ENCODE measurements at places on chromosomes 3 and 15.
A peak's percentile ranks its signal among the peaks of the same experiment; 100 is the strongest.

DNA sequence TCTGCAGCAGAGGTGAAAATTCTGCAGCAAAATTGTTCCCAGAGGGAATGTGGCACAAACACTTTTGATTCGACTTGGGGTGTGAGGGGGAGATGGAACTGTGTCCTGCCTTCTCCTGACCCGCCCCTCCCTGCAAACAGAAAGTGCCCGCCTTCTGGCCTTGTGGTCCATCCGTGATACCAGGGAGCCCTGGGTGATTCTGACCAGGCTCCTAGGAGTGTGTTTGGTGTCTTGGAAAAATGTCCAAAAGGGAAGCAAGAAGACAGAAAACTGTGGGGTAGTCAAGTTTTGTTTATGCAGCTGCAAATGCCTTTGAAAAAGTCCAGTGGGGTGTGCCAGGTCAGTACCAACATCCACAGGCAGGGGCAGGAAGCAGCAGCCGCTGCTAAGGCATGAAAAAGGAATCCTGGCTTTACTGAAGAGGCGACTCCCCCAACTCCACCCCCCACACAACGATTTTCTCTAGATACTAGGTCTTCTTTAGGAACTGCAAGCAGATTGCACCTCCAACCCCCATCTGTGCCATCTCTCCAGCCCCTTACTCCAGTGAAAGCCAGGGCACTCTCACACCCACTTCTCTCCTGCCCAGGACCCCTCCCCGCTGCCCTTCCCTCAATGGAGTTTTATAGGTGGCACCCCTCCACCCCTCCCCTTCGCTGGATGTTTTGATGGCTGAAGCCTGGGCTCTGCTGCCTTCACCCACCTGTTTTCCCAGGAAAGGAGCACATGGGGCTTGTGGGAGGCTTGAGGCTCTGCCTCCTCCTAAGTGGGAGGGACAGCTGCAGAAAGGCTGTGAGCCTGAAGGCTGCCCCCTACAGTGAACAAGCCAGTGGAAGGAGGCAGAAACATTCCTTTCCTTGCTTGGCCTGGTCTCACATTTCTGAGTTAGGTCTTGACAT is 82.4 kb upstream of the HERC1 start:
- DNase-seq = no peak

DNA sequence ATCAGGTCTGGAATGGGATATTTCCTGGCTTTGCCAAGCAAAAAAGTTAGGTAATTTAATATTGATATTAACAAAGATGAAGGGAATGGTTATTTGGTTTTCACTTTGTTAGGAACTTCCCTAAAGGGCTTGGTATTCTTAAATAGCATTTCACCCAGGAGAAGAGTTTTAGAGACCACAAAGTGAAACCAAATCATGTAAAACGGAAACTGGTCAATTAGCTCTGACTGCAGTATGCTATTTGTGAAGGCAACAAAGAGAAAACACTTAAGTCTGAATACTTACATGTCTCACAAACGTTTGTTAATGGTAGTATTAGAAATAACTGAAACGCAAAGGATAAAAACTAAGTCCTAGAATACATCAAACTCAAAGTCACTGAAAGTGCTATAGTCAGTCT is 32.4 kb upstream of the SETMAR start:
- DNase-seq = no peak

GRCh38 chr15:60386615-60387014 is 11.2 kb downstream of the ANXA2 start:
- no peak for DNase-seq

- no peak for DNase-seq
Observed at GRCh38 chr3:113283306-113283705, 71.9 kb downstream of the BOC start.

GRCh38 chr15:65837301-65838294 is 31.7 kb upstream of the RAB11A start:
- DNase-seq = no peak

DNA sequence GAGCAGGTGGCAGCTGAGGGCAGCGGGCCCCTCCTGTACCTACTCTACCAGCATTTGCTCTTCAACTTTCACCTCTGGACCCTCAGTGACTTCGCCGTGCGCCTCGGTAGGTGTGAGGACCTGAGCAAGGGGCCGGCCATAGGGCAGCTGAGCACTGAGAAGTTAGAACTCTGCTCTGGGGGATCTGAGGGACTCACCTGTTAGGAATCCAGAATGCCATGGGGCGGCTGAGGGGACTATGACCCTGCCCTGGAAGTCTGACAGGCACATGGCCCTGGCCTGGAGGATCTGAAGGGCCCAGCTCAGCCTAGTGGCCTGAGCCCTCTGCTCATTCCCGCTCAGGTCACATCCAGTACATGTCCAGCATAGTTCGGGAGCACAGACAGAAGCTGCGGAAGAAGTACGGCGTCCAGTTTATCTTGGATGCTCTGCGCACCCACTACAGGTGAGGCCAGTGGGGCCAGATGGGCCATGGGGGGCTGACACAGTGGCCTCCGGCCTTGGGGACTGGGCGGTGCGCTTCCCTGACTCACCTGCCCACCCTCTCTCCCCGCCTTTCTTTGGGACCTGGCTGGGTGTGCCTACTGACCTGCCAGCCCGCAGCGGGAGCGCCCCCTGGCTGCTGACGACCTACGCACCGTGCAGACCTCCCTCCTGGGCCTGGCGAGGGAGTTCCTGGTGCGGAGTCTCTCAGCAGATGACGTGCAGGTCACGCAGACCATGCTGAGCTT is 18.8 kb downstream of the NBEAL2 start:
- peak; percentile 56 for DNase-seq

DNA sequence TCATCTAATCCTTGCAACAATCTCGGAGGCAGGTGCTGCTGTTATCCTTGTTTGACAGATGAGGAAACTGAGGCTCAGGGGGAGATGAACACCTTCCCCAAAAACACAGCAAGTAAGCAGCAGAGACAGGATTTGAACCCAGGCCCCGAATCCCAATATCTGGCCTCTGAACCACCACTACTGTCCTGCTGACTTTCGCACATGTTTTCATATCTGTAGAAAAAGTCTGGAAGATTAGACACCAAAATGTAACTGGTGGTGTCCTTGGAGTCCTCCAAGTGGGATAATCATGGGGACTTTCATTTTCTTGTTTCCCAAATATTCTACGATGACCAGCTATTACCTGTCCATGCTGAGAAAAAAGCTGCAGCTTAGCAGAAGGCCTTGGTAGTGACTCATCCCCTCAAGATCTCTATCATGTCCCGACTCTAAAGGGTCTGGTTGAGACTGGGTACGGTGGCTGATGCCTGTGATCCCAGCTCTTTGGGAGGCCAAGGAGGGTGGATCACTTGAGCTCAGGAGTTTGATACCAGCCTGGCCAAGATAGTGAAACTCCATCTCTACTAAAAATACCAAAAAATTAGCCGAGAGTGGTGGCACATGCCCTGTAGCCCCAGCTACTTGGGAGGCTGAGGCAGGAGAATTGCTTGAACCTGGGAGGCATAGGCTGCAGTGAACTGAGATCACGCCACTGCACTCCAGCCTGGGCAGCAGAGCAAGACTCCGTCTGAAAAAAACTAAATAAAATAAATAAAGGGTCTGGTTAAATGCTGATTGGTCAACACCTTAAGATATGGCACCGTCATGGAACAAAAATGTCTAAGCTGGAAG is 8.6 kb downstream of the IRAK2 start:
- no peak for DNase-seq

DNA sequence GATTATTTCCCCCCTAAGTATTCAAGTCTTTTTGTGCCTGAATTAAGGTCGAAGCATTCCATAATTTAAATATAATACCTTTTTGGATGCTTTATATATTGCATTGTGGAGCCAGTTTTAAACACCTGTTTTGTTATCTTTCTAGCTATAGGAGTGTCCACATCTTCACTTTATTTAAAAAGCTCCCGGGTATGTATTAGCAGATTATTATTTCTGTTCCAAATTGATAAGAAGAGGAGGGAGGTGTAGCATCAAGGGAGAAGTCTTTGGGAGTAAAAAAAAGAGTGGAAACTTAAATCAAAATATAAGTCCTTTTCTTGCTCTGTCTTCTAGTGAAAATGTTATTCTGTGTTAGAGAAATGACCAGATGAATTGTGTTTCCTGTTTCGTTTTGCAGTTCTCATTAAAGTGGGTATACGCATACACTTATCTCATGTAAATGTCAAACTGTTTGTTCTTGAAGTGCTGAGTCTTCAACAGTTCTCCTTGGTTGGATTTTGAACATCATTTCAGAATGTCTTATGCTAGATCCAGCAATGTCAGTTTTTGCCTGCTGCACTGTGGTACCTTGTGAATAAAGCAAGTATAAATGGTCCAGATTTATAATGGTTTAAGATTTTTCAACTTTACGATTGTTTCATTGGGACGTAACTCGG is 105.8 kb downstream of the FNDC3B start:
- DNase-seq = no peak

GRCh38 chr3:146306656-146307455 is 56.0 kb upstream of the PLSCR4 start:
- DNase-seq = no peak

- DNase-seq = no peak
Observed at GRCh38 chr15:61049028-61049427, 180.1 kb downstream of the RORA start.

- DNase-seq = no peak
Observed at GRCh38 chr15:92606126-92606835, 49.3 kb downstream of the FAM174B start.

DNA sequence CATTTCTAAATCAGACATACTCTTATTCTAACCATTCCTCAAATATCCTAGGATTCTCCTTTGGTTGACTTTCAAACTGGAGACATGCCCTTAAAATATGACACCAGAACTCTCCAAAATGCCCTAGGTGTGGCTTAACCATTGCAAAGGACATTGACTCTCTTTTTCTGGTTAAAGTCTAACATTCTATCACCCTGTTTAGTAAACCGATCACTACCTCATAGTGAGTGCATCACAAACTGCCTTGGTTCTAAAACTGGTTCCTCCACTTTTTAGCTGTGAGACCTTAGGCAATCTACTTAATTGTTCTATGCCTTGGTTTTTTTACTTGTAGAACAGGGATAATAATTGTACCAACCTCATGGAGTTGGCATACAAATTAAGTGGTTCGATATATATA is 224.3 kb downstream of the CDIN1 start:
- no peak for DNase-seq

DNA sequence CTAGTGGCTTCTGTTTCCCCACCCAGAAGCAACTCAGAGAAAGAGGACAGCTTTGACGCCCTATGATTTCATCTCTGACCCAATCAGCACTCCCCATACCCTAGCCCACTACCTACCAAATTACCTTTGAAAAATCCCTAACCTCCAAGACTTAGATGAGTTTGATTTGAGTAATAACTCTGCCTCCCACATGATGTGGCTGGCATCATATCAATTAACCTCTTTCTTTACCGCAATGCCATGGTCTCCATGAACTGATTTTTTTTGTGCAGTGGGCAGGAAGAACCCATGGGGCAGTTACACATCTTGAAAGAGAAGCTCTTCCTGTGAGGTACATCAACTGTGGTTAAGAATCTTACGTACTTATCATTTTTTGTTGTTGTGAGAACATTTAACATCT is 25.5 kb upstream of the APOD start:
- DNase-seq = no peak

DNA sequence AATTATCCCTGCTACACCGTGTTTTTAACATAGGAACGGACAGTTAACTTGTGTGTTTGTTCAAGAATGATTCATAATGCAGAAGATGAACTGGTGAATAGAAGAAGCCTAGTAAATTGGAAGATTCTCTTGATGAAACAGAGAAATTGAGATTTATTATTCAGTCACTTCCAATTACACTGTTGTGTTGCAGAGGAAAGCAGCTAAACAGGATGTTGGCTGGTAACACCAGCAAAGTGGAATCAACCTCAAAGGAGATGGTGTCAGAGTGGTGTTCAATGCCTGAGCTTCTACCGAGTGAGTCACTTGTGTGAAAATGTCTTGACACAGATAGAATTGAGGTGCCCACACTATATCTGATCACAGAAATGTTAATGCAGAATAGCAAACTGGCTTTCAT is 399.6 kb downstream of the LPP start:
- DNase-seq = peak; percentile 2

DNA sequence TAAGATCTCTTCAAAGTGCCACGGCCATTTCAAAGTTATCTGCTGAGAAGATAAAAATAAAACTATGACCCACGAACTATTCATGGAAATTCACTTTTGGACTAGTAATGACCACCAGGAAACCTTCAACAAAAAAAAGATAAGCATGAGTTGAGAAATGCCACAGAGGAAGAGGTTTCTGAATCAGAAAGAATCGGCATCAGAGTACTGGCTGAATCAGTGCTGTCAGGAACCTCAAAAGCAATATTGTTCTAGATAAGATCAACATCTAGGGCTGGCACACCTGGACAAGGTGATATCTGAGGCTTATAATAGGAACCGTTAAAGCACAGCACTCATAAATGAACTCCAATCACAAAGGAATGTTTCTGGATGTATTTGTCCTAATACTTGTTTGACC is 72.7 kb downstream of the PEAK1 start:
- no peak for DNase-seq

DNA sequence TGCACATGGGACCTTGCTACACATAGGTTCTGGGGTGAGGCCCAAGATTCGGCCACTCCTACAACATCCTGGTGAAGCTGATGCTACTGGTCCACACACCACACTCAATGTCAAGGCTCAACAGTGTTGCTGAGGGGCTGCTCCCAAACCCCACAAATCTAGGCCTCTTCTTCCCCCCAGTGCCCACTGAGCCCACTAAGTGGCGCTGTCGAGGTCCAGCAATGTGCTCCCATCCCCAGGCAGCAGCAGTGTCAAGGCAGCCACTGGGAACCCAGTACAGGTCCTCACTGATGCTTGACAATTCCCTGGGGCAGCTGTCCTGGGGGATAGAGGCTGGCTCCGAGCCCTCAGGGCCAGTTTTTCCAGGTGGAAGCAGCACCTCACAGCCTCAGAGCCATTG is 21.5 kb downstream of the SCN5A start:
- no peak for DNase-seq

DNA sequence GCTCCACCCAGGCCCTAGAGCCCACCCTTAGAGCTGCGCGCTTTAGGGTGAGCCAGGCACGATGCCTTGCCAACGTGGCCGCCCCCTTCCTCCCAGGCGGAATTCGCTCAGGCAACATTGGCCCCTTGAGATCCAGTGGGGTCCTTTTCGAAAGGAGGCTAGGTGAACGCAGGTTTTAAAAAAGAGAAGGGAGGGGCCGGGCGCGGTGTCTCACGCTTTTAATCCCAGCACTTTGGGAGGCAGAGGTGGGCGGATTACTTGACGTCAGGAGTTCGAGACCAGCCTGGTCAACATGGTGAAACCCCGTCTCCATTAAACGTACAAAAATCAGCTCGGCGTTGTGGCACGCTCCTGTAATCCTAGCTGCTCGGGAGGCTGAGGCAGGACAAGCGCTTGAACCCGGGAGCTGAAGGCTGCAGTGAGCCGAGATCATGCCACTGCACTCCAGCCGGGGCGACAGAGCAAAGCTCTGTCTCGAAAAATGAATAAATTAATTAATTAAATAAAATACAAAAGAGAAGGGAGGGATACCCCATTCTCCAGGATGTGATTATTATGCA is 984 bp upstream of the RPP25 start:
- DNase-seq = no peak

GRCh38 chr3:12579905-12580304 is 23.0 kb downstream of the MKRN2 start:
- DNase-seq = no peak
